Keratinocyte (primary cell): ENCODE measurements at places on chromosomes 7 and 10. TPM values are rescaled to one million over a fixed set of nuclear protein-coding genes. Genes with fewer than 3 reads are reported as not detected.

- H3K4me3 ChIP-seq, result no peak overlapping the region
- H3K27ac ChIP-seq, result no peak overlapping the region
- peaks cover 75% of the 10 kb centered on the region for H3K27me3 ChIP-seq
- DNase-seq, result no peak
Measured at GRCh38 chr10:92692080-92692671, 2.4 kb downstream of the HHEX start.

Gene ANKRD61
- polyA plus RNA-seq, result 0.10 to 0.22 TPM in 2 of 3 replicates, not detected in the other

DNA sequence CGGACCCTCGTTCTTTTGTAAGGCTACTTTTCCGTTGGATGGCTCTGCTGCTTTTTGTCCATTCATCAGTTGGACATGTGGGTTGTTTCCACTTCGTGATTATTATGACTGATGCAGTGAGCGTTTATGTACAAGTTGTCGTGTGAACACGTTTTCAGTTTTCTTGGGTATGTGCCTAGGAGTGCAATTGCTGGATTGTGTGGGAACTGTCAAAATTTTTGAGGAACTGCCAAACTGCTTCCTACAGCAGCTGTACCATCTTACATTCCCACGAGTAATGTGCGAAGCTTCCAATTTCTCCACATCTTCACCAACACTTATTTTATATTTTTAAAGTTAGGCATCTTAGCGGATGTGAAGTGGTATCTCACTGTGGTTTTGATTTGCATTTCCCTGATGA is 10.4 kb downstream of the FKBP6 start:
- no peaks in the 10 kb centered on the region for H3K36me3 ChIP-seq
- no peak overlapping the region for H3K27ac ChIP-seq
- DNase-seq, result no peak
- H3K27me3 ChIP-seq, result peaks cover 16% of the 10 kb centered on the region

DNA sequence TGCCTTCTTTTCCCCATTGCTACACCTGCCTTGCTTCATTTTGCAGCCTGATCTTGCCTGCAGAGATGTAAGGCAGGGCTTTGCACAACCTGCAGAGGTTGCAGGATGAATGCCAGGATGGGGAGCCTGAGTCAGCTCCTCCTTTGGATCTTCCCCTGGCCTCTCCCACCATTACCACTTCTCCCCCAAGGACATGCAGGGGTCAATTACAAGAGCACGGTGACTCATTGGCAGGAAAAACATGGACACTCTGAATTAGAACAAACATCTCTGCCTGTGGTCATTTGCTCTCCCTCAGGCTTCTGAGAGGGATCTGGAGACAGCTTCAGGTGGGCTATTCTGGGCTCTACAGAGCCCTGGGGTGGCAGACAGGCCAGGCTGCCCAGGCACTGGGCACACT is 89.2 kb downstream of the HERPUD2 start:
- no peak overlapping the region for H3K27ac ChIP-seq
- DNase-seq, result no peak
- H3K4me1 ChIP-seq, result no peaks in the 10 kb centered on the region
- H3K4me3 ChIP-seq, result no peak overlapping the region

Gene WNT2
- not detected in 3 replicates for polyA plus RNA-seq

DNA sequence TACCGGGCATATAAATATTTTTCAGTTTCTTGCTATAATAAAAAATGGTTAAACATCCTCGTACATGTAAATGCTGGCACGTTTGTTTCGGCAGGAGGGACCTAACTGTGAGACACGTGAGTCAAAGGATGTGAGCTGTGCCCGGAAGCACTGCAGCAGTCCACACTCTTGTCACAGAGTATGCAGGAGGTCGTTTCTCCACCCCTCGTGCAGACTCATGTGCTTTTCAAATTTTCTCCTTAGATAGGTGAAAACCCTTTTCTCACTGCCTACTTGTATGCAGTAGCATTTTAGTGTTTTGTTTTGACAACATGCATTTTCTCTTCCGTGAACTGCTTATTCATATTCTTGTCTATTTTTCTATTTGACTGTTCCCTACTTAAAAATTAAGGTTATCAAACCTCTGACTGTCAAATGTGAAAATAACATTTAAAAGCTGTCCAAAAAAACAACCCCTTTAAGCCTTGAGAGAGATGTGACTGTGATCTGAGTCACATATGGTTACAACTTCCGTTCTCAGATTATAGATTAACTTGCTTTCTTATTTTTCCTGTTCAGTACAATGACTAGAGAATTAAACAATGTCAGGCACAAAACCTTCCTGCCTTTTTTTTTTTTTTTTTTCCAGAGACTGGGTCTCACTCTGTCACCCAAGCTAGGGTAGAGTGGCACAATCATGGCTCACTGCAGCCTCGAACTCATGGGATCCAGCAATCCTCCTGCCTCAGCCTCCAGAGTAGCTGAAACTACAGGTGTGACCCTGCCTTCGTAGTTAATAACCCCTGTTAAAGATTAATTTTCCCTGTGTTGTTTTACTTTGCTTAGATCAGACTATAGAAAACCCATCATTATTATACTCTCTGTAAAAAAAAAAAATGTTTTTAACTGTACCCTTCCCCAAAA is 45.1 kb downstream of the DPY19L1 start:
- peaks cover 6% of the 10 kb centered on the region for H3K4me1 ChIP-seq
- H3K36me3 ChIP-seq, result no peaks in the 10 kb centered on the region
- H3K4me3 ChIP-seq, result no peak overlapping the region
- DNase-seq, result no peak
- no peaks in the 10 kb centered on the region for H3K27me3 ChIP-seq

DNA sequence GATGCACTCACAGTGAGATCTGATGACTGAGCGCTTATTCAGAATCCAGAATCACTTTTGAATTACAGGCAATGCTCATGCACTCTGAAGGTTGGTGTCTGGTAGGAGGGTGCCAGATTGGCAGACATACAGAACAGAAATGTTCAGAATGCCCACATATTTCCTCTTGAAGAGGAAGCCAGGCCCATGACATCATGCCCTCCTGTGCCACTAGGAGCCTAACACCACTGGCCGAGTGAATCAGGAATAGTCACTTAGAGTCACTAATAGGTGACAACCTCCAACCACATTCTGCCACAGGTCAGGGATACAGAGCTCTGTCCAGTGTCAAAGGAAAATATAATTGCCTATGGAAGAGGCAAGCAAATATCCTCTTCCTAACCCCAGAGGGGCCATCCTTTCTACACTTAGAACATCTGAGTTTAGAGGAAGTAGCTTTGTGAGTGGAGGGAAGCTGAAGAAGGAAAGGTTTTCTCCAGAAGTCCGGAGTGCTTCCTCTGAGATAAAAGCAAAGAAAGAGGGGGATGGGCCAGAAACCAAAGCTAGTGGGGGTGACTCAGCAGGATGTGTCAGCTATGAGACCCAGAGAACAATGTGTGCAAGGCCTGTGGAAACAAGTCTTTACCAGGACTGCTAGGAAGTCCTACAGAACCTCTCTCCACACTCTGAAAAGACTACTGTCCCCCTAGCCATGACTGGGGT is 838.8 kb downstream of the GRID1 start:
- H3K4me1 ChIP-seq, result peaks cover 24% of the 10 kb centered on the region
- peak; percentile 56 for DNase-seq
- peak overlapping the region; percentile 80 for H3K27ac ChIP-seq
- H3K36me3 ChIP-seq, result no peaks in the 10 kb centered on the region
- no peak overlapping the region for H3K4me3 ChIP-seq
- no peaks in the 10 kb centered on the region for H3K27me3 ChIP-seq

Gene ARHGEF5
- 24.2 to 41.0 TPM (median 24.7 TPM) in 3 replicates for polyA plus RNA-seq

Gene GBX1
- polyA plus RNA-seq, result not detected in 3 replicates

- DNase-seq, result no peak
- H3K4me1 ChIP-seq, result no peaks in the 10 kb centered on the region
- no peaks in the 10 kb centered on the region for H3K27me3 ChIP-seq
- H3K4me3 ChIP-seq, result no peak overlapping the region
Measured at GRCh38 chr7:136342251-136342650, 365.1 kb upstream of the MTPN start.

GRCh38 chr7:138478499-138478908 is 18.4 kb downstream of the TRIM24 start:
- no peaks in the 10 kb centered on the region for H3K36me3 ChIP-seq
- no peaks in the 10 kb centered on the region for H3K27me3 ChIP-seq
- H3K4me1 ChIP-seq, result no peaks in the 10 kb centered on the region

DNA sequence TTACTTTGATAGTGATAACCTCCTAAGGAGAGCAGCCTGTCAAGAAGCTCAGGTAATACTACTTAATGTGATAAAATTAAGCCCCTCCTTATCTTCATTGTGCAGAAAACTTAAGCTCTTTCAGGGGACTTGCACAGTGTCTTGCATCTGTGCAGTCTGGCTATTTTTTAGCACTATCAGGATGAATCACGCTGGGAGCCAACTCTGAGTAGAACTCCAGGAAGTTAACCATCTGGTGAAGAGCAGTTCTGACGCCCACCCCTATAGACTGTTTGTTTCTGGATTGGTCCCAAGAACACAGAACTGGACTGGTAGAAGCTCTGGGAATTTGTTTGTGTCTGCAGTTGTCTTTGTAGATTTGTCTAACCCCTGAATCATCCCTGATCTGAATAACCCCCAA is 41.9 kb downstream of the AGK start:
- no peak for DNase-seq
- H3K27me3 ChIP-seq, result no peaks in the 10 kb centered on the region
- H3K4me1 ChIP-seq, result peaks cover 4% of the 10 kb centered on the region
- no peak overlapping the region for H3K4me3 ChIP-seq
